SJSA1 (cell line): ENCODE measurements at places on chromosomes 2 and 18. TPM values are rescaled to one million over a fixed set of nuclear protein-coding genes. Genes with fewer than 3 reads are reported as not detected.
A peak's percentile ranks its signal among the peaks of the same experiment; 100 is the strongest.

DNA sequence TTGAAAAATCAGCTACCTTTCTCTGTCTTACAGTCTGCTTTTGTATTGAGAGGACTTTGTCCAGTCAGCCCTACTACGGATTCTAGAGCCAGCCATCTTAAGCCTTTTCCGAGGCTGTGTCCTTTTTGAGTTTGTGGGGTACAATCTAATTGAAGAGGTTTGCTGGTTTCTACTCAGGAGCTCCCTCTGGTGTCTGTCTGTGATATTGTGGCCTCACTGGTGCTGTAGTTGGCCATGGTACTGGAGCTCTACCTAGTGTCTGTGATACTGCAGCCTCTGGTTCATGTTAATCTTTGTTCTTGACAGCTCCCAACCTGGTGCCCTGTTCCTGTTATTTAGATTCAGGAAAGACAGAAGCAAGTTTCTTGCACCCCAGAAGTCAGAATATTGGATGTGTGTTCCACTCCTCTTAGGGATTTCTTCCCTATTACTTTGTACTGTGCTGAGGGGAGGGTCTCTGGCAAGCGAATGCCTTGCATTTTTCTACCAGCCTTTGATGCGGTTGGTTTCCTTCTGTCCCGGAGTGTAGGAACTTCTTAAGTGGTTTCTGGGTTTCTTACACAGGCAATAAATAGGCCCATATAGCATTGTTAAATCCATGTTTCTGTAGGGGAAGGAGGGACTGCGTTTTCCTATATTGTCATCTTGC is 78.5 kb downstream of the ACSL3 start:
- peak; percentile 74 for DNase-seq

GPR155 gene
- total RNA-seq = 3.4 and 4.9 TPM in 2 replicates

DNA sequence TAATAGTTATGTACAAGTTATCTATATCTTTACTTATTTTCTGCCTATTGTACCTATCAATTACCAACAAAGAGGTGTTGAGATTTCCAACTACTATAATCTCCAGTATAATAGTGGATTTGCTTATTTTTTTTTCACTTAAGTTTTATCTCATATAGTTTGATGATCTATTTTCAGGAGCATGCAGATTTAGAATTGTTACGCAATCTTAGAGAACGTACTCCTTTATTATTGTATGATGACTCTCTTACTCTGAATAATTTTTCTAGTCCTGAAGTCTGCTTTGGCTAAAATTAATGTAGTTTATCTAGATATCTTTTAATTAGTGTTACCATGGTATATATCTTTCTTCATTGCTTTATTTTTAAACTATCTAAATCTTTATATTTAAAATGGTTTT is 205.2 kb downstream of the SCG2 start:
- DNase-seq = no peak

MROH2A gene
- not detected in 2 replicates for total RNA-seq

DNA sequence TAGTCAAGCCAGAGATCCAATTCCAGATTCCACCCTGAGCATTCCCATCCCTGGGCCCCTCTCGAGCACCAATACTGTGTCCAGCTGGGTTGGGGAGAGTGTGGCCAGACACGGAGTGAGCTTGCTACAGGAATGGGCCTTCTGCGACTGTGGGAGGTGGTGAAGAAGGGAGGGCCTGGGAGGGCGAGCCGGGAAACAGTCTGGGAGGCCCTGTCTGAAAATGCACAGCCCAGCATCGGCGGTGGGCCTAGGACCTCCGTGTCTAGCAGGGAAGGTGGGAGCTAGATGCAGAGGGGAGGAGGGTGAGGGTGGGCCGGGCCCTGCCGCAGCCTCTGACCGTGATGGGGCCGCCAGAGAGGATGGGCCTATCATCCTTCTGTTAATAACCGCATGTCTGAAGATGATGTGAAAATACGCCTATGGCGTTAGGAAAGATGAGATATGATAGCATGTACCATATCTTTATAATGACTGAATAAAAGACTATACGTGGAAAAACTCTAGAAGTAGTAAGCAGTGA is 1.9 kb upstream of the OTOS start:
- DNase-seq = no peak

DNA sequence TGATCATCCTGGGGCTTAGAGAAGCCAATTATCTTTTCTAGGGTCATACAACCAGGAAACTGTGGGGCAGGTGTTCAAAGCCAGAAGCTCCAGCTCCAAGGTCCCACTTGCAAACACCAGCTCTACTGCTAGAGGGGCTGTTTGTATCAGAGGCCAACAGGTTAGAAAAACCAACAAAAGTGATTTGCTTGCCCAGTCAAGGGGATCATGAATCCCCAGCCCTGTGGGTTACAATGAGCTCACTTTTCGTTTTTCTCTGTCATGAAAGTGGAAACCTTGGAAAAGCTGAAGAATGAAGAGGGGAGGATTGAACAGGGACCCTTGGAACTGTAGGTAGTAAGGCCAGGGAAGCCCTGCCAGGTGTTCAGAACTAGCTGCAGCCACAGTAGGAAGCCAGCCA is 119.2 kb downstream of the SPP2 start:
- DNase-seq = no peak

FHOD3 gene
- 0.53 TPM in 1 of 2 replicates, not detected in the other for total RNA-seq

- DNase-seq = no peak
These were observed 68.6 kb downstream of the GATA6 start for GRCh38 chr18:22238036-22238435.

DNA sequence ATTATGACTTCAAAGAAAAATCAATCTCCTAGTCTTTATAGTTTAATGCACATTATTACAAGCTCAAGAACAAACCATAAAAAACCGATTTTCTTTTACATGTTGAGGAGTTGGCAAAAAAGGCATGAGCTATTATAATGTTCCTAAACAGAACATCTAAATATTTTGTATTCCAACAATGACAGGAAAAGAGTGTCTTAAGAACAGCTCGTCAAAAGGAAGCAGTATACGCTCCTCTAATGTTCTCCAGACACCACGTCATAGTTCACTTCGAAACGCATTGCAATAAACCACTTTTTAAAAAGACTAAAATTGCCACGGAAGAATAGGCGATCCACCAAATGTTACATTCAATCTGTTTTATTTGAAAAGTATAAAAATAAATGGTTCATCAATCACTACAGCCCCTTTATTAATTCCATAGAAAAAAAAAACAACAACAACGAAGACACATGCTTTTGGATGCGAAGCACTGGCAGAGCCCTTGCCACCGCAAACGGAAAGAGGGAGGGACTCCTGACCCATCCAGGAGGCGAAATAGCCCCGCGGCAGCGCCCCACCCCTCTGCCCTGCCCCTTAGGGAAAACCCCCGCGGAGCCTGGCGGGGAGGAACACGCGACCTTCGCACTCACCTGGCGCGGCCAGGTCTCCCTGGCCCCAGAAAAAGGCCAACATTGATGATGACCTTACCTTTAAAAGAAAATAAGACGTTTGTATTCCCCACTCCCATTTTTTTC is 45.8 kb downstream of the MBP start:
- no peak for DNase-seq

DNA sequence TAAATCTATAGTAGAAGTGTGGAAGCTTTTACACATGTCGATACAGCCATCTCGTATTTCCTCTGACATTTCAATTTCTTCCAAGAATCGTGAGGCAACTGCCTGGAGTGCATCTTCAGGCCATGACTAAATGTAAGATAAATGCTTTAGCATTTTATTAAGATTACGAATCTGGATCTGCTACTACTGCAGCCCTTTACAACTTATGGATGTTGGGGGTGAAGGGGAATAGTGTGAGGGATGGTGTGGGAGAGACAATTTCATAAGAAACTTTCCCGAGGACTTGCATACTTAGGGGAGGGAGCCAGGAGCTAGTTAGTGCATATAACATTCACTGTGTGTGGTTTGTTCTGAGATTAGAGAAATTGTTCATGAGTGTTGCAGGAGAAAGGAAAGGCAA is 204.8 kb downstream of the SLC39A10 start:
- no peak for DNase-seq

DNA sequence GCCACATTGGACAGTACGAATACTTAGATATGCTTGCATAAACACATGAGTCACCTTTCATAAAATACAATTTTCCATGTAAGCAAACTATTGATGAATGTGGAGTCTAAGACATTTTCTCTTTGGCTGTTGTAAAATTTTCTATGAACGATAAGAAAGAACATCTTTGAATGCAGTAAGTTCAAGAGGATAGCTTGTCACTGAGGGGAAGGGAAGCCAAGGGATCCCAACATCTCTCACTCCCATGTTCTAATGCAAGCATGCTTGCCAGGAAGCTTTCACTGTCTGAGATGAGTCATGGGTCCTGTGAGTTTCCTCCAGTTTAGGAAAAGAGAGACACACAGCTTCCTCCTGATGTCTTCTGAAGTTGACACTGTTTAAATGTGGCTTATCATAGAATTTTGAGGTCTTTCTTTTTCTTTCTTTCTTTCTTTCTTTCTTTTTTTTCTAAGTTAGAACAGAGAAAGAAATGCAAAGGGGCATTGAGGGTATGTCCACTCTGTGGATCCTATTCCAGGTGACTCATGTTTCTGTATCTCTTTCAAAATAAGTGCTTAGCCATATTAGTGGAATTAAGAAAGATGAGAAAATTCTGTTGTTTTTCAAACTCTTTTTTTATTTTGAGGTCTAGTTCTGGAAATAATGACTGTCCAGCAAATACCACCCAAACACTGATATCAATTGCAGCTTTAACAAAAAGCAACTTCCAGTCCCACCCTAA is 146.6 kb downstream of the RDH14 start:
- DNase-seq = peak; percentile 65
